CD4-positive, alpha-beta T cell treated with Interleukin-6 for 4 hours (primary cell): ENCODE measurements at places on chromosomes 2 and 18.

DNA sequence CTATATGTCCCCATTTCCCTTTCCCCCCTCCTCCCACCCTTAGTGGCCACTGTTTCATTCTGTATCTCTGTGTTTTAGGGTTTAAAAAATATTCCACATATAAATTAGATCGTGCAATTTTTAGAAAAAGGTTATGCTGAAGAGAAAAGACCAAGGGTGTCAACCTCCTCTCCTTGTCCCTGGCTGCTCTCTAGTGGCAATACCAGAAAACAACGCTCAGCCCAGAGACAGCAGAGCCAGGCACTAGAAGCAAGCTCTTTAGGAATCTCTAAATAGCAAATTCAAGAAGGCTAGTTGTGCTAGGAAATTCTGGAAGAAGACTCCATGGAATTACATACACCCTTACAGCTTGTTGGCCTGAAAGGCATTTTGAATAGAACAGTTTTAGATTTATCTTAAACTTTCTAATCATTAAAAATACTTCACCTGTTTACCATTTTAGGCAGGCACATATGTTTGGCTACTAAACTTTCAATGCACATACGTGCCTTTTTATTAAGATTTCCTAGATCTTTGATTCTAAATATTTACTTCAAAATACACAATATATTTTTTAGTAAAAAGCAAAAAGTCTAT lies 35.1 kb upstream of the RASGRP3 start:
- no peak for DNase-seq

GRCh38 chr18:58937071-58937886 lies 72.6 kb downstream of the ZNF532 start:
- no peak for DNase-seq

GRCh38 chr2:83565181-83565580 lies 893.9 kb downstream of the SUCLG1 start:
- DNase-seq: no peak

DNA sequence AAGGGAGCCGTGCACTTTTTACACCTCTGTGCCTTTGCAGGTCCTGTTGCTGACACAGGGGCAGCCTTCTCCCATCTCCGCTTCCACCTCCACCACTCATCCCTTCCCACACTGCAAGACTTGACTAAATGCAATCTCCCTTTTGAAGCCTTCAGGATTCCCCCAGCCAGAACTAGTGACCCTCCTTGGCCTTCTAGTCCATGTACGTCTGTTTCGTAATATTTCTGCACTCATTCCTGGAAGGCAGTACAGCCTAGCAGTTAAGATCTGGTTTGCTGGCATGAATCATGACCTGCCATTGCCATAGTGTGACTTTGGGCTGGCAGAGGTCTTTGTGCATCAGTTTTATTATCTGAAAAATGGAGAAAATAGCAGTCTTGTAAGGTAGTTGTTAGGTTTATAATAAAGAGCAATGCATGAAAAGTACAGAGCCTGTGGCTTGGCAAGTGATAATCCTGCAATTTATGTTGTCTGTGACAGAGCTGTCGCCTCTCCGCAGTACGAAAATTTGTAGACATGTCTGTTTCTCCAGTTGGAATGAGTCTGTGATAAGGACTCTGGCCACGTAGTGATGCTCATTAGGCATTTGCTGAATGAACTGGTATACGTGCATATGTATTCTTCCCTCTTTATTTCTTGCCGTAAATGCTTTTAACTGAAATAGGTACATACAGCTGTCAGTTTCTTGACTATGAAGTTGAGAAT lies 36.7 kb downstream of the NCK2 start:
- no peak for DNase-seq

- DNase-seq: no peak
These were observed 705.9 kb upstream of the ZNF804A start for GRCh38 chr2:183892315-183892941.

DNA sequence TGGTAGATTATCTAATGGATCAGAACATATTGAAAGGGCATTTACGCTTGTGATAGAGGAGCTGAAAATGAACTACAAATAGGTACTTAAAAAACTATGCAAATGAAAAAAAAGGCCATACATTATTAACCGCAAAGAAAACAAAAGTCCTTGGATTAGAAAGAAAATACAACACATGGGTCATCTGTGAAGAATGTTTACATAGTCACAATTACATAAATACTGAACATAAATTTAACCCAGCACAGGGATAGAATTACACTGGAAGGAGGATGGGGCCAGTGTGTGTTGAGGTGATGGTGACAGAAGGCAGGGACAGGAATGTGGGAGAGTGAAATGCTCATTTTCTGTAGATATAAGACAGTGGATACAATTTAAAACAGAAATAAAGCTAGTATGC lies 6.6 kb downstream of the NTSR2 start:
- DNase-seq: no peak

DNA sequence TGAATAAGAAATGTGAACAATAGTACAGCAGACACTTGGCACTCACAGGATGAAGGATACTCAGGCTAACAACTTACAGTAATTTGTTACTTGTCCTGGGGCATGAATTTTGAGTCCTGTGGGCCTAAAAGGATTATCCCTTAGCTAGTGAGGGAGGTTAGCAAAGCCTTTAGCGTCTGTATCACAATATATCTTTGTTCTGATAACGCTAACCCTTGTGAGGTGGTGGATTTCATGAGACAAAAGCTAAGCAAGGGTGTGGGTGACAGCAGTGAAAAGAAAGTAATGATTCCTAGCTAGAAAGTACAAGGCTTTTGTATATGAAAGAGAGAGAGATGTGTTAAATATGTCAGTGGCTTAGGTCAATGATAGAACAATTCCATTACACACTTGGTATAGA lies 46.8 kb upstream of the TTC21B start:
- no peak for DNase-seq

GRCh38 chr2:118169359-118170005 lies 81.2 kb downstream of the INSIG2 start:
- peak; percentile 58 for DNase-seq

GRCh38 chr2:7052404-7052803 lies 135.2 kb downstream of the RNF144A start:
- DNase-seq: no peak

DNA sequence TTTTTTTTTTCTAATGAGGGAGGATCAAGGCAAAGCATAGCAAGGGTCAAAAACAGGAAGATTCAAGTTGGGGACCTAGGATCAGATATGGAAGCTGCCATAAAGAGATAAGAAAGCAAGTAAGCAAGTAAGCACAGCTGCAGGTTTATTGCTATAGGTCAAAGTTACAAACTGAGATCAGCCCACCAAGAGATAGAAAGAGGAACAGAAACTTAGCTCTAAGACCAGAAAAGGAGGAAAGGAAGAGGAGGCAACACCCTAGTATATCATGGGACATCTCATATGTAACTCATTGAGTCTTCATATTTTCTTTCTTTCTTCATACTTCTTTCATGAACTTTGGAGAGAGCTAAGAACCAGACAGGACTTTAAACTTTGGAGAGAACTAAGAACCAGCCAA lies 295.9 kb upstream of the CRIM1 start:
- no peak for DNase-seq

- no peak for DNase-seq
These were observed 46.0 kb upstream of the RIT2 start for GRCh38 chr18:43161528-43161927.

GRCh38 chr2:24763843-24764242 lies 29.3 kb downstream of the PTRHD1 start:
- DNase-seq: no peak

DNA sequence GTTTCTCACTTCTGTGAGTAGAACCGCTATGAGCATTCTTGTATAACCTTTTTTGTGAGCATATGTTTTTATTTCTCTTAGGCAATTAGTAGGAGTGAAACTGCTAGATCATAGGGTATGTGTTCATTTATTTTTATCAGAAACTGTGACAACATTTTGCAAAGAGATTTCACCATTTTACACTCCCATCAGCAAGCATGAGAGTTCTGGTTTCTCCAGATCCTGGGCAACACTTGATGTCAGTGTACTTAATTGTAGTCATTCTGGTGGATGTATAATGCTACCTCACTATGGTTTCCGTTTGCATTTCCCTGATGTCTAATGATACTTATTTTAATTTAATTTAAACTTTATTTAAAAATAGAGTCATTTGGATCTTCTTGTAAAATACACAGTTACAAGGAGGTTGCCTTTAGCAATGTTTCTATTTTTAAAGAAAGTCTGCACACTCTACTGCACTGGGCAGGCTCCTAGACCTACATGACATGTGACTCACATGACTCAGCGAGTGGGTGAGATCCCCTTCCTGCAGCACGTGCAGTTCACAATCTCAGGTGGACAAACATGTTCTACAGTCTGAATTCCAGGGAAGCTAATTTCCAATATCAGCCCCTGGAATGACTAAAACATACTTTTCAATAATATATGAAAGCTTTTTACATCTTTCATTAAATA lies 127.0 kb upstream of the BCL2L11 start:
- peak; percentile 23 for DNase-seq

- DNase-seq: no peak
These were observed 31.9 kb downstream of the KIDINS220 start for GRCh38 chr2:8805278-8806210.

- DNase-seq: no peak
These were observed 59.7 kb downstream of the POLE4 start for GRCh38 chr2:75018162-75018561.

GRCh38 chr18:80232710-80233109 lies 14.6 kb downstream of the PARD6G start:
- no peak for DNase-seq
